Activated T-cell treated with anti-CD3 and anti-CD28 coated beads for 48 hours (primary cell): ENCODE measurements at places on chromosomes 12 and 14.

DNA sequence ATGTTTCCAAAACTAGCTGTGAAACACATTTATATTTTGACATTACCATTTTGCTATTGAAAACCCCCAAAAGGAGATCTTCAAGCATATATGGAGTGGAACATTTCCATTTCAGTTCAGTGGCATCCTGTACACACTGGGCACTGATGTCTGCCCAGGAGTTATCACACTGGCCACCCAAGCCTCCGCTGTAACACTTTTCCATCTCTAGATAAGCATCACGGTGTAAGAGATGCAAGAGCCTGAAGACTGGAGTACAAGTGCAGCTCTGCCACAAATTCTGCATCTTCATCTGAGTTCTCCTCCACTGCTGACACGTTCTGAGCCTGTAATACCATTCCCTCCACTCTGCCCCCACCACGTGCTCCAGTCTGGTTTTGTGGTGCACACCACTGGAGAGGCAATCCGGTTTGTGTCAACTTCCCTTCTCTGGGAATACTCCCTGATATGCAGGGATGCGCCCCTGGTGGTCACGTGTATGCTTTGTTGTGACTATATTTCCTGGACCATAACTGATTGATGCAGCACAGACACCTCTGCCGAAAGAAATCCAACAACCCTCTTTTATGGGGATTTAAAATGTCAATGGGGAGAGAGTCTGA is 12.7 kb downstream of the SPTLC2 start:
- DNase-seq = no peak

DNA sequence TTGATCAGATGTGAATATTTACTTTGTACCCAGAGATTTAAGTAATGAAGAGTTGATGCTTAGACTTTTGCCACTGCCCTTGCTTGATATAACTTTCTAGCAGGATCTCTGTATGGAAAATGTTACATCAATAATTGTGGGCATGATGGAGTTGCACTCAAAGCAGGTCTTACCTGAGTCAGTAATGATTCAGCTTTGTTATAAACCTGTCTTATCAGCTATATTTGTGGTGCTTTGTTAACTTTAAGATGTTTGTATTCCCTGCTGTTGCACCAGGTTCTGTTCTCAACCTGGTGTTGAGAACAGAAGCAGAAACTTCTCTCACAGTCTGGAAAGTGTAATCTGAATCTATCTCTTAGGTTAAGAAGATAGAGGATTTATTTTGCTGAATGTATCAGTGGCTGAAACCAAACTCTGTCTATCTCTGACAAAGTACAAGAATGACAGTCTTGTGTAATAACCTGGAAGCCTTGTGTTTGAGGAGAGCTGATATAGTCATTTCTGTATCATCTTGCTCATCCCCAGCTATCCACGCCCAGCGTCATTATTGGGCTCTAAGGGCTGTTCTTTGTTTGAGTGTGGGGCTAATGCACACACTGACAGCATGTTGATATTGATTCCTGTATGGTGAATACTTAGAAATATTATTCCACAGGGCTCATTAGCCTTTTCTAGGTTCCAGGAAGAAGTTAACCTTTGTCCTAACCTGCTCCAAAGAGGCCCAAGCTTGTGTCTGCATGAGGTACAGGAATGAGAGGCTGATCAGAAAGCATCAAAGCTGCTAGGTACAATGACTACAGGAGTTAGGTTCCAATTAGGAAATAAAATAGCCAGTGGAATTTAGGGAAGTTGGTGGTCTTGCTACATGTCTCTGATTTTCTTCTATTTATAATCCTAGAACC is 3.6 kb downstream of the AKAP6 start:
- DNase-seq = peak; percentile 9

GRCh38 chr12:123091230-123092150 is 59.4 kb downstream of the PITPNM2 start:
- DNase-seq = no peak

GRCh38 chr14:101236496-101237251 is 324.6 kb upstream of the DIO3 start:
- DNase-seq = no peak

DNA sequence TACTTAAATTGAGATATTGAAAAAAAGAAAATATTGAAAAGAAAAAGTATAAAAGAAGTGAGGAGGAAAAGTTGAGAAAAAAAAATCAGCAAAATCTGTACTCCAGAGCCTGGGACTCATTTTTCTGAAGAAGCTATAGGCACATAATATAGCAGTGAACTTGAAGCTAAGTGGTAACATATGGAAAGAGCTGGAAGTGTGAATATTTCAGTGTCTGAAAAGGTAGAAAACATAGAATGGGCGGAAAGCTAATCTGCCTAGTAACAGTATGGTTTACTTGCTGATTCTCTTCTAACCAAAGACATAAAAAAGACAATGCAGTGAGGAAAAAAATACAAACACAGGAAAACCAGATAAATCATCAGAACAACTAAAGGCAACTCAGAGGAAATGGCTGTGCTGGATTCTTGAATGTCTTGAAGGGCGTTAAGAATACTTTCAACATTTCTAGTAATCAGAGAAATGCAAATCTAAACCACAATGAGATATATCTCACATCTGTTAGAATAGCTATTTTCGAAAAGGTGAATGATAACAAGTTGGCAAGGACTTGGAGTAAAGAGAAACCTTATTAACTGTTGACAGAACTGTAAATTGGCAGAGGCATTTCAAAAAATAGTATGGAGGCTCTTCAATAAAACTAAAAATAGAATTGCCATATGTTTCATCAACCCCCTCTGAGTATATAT is 784.6 kb downstream of the LRFN5 start:
- no peak for DNase-seq

DNA sequence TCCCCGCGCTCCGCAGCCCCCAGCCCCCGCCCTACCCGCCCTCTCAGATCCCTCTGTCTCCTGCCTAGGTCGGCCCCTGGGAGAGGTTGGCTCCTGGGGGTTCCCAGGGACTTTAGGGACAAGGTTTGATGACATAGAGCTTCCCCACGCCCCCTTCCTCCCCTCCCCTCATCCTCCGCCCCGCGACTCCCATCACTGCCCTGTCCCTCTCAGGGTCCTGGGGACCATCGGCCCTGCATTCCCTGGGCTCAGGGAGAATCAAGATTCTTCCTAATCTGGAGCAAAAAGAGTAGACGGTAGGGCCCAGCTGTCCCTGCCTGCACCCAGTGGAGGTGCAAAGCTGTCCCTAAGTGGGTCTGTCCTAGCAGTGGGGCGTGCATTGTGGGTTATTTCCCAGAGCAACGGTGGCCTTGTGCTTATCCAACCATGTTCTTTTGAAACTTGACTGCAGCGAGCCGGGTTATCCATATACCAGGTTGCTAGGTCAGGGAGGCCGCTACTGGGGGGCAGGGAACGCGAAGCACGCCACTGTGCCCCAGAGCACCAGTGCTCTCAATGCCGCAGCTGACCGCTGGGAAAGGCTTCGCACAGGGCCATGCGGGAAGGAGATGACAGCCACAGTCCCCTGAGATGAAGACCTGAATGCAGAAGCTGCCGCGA is 124.4 kb upstream of the PRMT8 start:
- no peak for DNase-seq

- DNase-seq = no peak
Observed at GRCh38 chr14:73576391-73576790, 7.4 kb downstream of the ACOT2 start.

GRCh38 chr12:93571925-93572711 is at the start of gene SOCS2:
Gene SOCS2 (plus strand): TSS chr12:93572675. CDS start chr12:93572898, 223 bp downstream.
- peak; percentile 14 for DNase-seq

- peak; percentile 82 for DNase-seq
Observed at GRCh38 chr12:49336645-49337584, at the start of gene C1QL4. Gene C1QL4 (minus strand): TSS chr12:49337188. CDS start chr12:49336477, 711 bp downstream.

GRCh38 chr12:6324936-6325750 is 14.7 kb downstream of the PLEKHG6 start:
- DNase-seq = no peak

- no peak for DNase-seq
Observed at GRCh38 chr14:100664841-100665510, 61.7 kb upstream of the DLK1 start.

GRCh38 chr12:84810611-84811010 is 102.0 kb downstream of the SLC6A15 start:
- DNase-seq = no peak

DNA sequence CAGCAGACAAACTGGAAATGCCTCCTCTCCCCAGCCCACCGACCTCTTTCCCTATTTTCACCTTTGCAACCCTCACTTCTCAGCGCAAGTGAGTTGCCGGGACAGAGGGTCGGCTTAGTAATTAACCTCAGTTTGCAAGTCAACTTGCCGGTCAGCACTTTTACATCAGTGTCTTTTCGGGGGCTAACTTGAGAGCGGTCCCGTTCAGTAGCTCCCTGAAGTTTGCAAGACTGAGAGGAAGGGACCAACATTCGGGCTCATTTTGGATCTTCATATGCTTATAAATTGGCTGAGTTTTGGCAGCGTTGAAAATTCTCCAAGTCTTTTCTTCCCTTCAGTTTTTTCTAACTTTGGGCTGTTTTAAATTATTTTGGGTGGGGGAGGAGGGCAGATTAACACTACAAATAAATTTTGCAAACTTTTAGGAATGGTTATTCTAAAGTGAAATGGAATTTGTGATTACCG is 846 bp downstream of the BRMS1L start:
- no peak for DNase-seq

DNA sequence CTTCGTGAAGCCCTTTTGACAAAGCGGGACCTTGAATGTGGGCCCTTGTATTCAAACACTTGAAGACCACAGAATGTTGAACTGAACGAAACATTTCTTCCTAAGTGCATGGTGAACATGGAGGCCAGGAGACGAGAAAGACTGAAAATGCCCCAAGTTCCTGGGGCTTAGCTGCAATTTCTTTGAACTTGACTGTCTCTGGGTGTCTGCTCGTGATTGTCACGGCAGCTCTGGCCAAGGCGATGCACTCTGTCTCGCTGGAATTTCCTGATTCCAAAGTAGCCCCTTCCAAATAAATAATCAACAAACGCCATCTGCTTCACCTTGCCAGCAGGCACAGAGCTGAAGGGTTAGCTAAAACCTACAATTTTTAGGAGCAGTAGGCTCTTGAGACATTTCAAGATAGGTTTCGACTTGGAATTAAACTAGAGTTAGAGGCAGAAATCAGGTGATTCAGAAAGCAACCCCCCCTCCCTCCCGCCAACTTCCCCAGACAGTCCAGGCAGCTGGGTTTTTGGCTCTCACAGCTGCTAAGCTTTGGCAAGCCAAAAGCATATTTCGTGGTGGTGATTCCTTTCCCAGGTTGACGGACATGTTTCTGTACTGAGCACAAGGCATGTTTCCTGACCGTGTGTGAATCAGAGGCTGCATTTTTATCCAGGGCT is 13.5 kb upstream of the IRF2BPL start:
- DNase-seq = no peak

- no peak for DNase-seq
Observed at GRCh38 chr12:132095520-132096409, 48.4 kb downstream of the DDX51 start.

DNA sequence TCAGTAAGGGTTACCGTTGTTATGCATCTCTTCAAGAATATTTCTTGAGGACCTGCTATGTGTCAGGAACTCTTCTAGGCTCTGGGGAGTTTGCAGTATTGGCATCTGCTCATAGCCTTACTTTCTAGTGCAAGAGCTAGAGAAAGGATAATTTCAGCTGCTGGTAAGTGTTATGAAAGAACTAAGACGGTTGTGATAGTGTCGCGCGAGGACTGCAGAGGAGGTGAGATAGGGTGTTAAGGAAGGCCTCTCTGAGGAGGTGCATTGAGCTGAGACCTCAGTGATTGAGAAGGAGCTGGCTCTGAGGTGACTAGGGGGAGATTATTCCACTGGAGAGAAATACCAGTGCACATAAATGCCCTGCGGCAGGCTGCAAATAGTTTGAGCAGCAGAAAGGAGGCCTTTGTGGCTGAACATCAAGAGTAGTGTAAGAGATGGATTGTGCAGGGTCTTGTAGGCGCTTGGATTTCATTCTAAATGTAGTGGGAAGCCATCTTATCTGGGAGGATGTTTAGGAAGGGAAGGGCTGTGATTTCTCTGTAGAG is 824 bp downstream of the DDX55 start:
- no peak for DNase-seq

GRCh38 chr12:50922820-50923219 is 29.5 kb upstream of the HIGD1C start:
- no peak for DNase-seq

DNA sequence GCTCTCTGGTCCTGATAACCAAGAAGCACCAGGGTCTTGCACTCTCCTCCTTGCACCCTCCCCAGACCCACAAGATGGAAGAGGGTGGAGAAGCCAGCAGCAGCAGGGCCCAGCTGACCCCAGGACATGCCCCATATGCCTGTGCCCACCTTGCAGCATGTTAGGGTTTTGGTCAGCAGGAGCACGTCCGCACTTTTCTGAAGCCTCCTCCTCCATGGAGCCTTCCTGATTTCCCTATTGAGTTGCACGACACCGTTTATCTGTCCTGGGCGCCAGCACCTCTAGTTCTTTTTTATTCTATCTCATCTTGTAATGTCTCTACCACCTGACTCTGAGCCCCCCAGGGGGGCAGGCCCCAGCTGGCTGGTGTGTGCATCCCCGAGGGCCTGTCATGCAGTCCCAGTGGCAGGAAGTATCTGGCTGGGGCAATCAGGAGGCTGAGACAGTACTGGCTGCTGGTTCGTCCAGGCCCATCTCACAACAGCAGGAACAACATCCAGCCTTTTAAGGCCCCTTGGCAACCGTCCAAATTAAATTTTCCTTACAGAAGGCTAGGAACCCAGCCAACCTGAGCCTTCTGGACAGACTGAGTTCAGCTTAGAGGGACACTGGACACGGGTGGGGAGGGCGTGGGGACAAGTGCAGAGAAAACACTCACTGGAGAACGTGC is 39.6 kb downstream of the CCDC85C start:
- no peak for DNase-seq

DNA sequence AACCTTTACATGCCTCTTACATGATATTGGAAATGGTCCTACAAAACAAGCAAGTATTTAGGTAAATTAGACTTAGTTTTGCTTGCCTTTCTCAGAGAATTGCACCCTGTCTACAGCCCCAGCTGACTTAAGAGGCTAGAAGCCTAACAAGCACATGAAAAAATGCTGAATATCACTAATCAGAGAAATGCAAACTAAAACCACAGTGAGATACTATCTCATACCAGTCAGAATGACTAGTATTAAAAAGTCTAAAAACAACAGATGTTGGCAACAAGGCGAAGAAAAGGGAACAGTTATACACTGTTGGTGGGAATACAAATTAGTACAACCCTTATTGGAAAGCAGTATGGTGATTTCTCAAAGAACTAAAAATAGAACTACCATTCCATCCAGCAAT is 103.8 kb downstream of the EGLN3 start:
- DNase-seq = no peak

DNA sequence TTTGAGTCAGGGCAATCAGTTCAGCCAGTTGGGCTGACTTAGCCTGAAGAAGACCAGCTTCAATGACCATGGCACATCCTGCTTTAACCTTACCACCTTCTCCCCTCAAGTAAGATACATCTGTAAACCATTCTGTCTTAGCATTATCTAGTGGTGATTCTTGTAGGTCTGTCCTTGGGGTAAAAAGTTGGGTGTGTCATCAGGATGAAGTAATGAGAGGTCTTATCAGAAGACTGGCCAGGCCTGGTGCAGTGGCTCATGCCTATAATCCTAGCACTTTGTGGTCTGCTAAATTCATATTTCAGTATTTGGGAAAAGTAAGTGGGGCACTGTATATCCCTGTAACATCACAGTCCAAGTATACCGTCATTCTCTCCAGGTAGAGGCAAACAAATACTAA is 19.1 kb downstream of the SINHCAF start:
- DNase-seq = no peak

GRCh38 chr12:19105463-19105862 is 24.1 kb upstream of the PLEKHA5 start:
- no peak for DNase-seq
